ENCODE measurements at places on chromosomes 11 and 22. TPM values are rescaled to one million over a fixed set of nuclear protein-coding genes. Genes with fewer than 3 reads are reported as not detected.

FLRT1 gene
- 5.0 TPM for total RNA-seq

DUSP8 gene
- total RNA-seq, result 5.6 TPM

MRGPRX4 gene
- not detected for total RNA-seq

FGF19 gene
- not detected for total RNA-seq

ARHGAP20 gene
- total RNA-seq, result 66.6 TPM

CAPN1 gene
- total RNA-seq, result 56.5 TPM

DNAJB7 gene
- not detected for total RNA-seq

C22orf15 gene
- total RNA-seq, result not detected

TRIOBP gene
- 13.4 TPM for total RNA-seq

PGA5 gene
- not detected for total RNA-seq

OR51I1 gene
- total RNA-seq, result not detected

SCN2B gene
- 5.8 TPM for total RNA-seq

DEPDC7 gene
- 3.1 TPM for total RNA-seq

HEPN1 gene
- total RNA-seq, result not detected

GNG3 gene
- 20.0 TPM for total RNA-seq

OR2D2 gene
- total RNA-seq, result 0.31 TPM

GGT5 gene
- total RNA-seq, result 0.94 TPM

SEPTIN3 gene
- 130 TPM for total RNA-seq

CCDC117 gene
- total RNA-seq, result 28.9 TPM

RIC3 gene
- 55.7 TPM for total RNA-seq

TRIM64 gene
- not detected for total RNA-seq

OR52E8 gene
- not detected for total RNA-seq

CARD10 gene
- 2.0 TPM for total RNA-seq

FZD4 gene
- total RNA-seq, result 16.1 TPM

PRDX5 gene
- total RNA-seq, result 93.0 TPM

MAFF gene
- 3.1 TPM for total RNA-seq

TP53AIP1 gene
- 0.47 TPM for total RNA-seq

SLC22A6 gene
- total RNA-seq, result 8.4 TPM

ZNF70 gene
- total RNA-seq, result 4.1 TPM

CNGA4 gene
- 0.31 TPM for total RNA-seq

MICAL2 gene
- 28.2 TPM for total RNA-seq

SCO2 gene
- total RNA-seq, result 0.78 TPM

HTR3B gene
- total RNA-seq, result 0.31 TPM

L3MBTL2 gene
- total RNA-seq, result 19.7 TPM

MYRF gene
- total RNA-seq, result 0.94 TPM

SYT12 gene
- 0.62 TPM for total RNA-seq

All from occipital lobe (tissue), 3 donors.